Panc1 (cell line): ENCODE measurements at places on chromosomes 4 and X.

DNA sequence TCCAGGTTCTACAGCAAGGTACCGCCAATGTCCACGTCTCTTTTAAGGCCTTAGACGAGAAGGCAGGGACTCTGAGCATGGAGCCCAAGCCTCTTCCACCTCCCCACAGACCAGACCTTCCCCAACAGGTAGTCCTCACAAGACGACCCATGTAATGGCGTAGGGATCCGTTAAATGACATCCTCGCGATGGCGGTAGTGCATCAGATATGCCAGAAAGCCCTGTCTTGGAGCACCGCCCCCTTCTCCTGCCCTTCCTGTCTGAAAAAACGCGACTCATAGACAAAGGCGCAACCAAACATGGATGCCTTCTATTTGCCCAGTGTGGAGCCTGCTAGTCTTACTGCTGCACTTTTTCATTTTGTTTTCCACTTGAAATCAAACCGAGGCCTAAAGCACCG lies 185.4 kb downstream of the OR13H1 start:
- DNase-seq: peak; percentile 32

GRCh38 chr4:88706574-88706973 lies 8.9 kb upstream of the NAP1L5 start:
- DNase-seq: no peak

GRCh38 chr4:88753658-88754571 lies 56.3 kb upstream of the NAP1L5 start:
- no peak for DNase-seq

DNA sequence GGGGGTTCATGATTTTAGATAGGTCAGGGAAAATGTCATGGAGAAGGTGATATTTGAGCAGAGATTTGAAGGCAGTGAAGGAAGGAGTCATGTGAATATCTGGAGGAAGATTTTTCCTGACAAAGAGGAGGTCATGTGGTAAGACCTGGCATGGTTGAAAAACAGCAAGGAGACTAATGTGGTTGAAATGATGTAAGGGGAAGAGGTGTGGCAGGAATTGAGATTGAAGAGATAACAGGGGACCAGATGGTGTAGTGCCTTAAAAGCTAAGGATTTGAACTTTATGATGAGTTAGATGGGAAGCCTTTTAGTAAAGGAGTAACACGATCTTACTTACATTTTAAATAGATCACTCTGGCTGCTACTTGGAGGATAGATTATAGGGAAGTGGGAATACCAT lies 210.9 kb downstream of the RTL9 start:
- DNase-seq: no peak

GRCh38 chr4:11623726-11624037 lies 195.0 kb upstream of the HS3ST1 start:
- DNase-seq: no peak

- no peak for DNase-seq
Observed at GRCh38 chr4:5552451-5552850, 155.9 kb downstream of the EVC2 start.

DNA sequence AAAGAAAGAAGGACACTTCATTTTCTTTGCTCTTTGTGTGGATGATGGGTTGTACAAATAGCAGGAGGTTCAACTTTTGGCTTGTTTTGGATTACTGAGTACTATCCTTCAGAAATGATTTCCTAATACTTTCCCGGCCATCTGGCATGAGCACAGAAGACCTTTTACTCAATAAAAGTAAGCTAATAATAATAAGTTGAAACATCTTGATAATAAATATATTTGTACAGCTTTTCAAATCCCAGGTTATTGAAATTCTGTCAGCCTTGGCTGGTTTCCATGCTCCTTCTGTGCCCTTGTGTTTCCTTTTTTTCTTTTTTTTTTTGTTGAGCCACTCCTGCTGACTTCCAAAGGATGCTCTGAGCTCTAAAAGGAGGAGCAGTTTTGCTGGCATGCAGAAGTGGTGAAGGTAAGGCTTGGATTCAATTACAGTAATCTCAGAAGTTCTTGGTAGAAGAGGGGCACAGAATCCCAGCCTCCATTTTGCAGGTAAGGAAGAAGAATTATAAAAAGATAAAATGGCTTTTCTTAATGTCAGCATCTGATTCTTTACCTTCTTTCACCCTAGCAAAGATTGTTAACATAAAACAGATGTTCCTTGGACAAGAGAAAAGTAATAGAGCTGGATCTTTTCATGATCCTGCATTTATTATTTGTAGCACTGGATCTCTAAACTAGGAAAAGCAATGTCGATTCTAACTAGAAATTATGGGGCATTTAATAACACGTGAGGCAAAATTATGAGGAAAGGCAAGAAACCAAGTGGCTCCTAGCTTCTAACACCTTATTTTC lies 31.9 kb downstream of the REPS2 start:
- DNase-seq: no peak

DNA sequence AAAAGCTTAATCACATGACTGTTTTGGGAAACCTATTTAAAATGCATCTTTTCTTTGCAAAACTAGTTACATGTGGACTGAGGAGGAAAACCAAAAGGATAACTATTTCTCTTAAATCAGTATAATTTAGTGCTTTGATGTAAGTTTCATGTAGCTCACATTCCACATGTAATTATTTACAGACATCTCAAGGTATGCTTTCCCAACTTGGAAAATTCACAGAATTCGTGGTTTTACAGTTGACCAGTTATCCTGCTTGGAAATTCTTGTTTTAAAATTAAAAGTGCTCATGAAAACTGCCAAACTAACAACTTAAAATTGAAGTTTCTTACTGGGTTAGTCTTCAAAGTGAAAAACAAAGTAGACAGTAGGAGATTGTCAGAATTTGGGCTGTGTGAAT lies 52.4 kb downstream of the EDNRA start:
- DNase-seq: no peak

- DNase-seq: no peak
Observed at GRCh38 chr4:143514497-143514896, 995 bp downstream of the SMARCA5 start.

DNA sequence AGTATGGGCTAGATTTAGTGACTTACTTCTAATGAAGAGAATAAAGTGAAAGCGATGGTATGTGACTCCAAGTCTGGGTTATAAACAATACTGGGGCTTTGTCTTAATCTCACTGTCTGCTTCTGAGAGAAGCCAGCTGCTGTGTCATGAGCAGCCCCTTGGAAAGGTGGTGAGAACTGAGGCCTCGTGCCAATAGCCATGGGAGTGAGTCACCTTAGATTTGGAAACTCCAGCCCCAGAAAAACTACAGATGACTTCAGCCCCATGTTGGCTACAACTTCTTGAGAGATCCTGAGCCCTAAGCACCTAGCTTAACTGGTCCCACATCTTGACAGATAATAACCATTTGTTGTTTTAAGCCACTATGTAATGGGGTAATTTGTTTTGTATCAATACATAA lies 77.6 kb downstream of the CWH43 start:
- DNase-seq: no peak

GRCh38 chrX:68433981-68434299 lies 645 bp upstream of the OPHN1 start:
- DNase-seq: no peak

- no peak for DNase-seq
Observed at GRCh38 chr4:168693750-168694490, 197.1 kb downstream of the PALLD start.

DNA sequence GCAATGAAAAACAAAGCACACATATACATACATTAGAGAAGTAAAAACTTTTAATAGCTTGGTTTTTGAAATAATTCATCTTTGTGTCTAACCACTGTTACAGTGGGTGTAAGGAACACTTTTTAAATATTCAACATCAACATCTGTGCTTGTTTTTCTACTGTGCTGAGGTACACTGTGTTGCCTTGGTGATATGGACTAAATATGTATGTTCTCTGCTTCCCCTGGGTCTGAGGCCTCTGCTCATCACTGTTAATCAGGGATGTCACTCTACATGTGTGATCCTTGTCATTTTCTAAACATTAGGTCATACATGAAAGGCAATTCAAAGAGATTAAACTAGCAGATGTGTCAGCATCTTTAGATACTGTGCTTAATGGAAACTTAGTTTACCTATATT lies 10.9 kb downstream of the MCTS1 start:
- no peak for DNase-seq

GRCh38 chr4:56321251-56321650 lies 66.0 kb downstream of the AASDH start:
- no peak for DNase-seq

- DNase-seq: no peak
Observed at GRCh38 chr4:144647590-144647989, 1.6 kb downstream of the HHIP start.

DNA sequence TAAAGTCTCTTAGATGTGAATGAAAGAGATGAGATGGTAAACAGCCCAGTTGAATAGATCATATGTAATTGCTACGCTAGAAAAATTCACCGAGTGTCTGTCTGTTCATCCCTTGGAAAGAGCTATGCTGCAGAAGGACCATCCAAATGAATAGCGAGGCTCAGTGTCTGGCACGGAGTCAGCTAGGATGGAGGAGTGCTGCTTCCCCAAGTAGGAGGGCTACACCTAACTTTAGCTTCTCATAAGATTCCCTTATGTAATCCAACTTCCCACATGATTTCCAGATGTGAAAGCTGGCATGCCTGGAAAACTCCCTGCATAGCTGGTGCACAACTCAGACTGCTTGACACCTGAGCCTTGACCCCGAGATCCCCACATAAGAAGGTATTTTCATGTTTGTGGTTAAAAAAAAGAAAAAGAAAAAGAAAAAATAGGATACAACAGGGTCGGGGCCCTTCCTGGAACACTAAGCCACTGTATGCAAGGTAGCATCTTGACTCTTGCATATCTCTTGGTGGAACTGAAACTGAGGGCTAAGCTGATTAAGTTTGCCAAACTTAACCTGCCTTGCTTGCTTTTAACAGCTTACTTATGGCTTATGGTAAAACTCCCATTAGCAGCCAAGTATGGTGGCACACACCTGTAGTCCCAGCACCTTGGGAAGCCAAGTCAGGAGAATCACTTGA lies 82.3 kb downstream of the FREM3 start:
- no peak for DNase-seq

DNA sequence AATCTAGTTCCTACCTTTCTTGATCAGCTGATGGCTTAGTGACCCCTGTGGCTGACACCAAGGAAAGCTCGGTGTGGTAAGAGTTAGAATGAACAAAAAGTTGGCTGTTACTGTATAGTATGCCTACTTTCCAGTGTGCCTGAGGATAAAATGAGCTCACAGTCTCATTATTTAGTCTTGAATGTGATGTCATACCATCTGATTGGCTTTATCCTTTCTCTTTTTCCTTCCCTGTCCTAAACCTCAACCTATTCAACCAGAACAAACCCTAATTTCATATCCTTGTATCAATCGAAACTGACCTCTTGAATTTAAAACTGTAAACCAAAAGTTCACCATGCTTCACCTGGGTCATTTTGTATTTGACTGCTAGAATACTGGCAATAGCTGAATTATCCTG lies 156.4 kb downstream of the PPARGC1A start:
- no peak for DNase-seq

DNA sequence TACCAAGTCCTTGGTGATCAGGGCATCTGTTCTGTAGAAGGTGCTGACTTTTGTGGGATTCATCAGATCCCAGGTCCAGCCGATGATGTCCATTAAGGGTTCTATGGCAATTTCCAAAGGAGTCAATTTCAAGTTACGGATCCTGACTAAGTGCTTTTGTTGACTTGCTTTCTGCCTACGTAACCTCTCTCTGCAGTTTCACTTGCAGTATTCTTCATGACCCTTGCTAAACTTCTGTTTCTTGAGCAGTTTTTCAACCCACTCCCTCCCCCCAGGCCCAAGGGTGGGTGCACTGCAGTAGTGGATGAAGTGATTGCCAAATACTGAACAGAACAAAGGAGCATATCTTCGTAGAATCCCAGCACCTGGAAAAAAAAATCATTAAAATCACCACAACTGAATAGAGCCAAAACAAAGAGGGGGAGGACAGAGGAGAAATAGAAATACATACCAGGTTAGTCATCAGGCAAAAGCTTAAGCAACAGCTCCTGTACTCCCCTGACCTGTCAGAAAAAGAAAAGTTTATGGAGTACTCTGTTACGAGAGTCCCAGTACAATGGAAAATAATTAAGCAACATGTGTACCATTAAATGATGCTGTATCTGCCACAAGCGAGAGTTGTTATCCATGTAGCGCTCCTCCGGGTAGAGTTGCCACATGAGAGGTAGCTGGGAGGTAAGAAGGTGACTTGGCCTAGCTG lies 5.8 kb downstream of the CMC4 start:
- no peak for DNase-seq

- no peak for DNase-seq
Observed at GRCh38 chrX:123590842-123591486, 141.9 kb downstream of the THOC2 start.
